ENCODE measurements at places on chromosomes 13 and 19. TPM values are rescaled to one million over a fixed set of nuclear protein-coding genes. Genes with fewer than 3 reads are reported as not detected.

CPB2 gene
- total RNA-seq: not detected

DPF1 gene
- total RNA-seq: 1.1 TPM

DNA sequence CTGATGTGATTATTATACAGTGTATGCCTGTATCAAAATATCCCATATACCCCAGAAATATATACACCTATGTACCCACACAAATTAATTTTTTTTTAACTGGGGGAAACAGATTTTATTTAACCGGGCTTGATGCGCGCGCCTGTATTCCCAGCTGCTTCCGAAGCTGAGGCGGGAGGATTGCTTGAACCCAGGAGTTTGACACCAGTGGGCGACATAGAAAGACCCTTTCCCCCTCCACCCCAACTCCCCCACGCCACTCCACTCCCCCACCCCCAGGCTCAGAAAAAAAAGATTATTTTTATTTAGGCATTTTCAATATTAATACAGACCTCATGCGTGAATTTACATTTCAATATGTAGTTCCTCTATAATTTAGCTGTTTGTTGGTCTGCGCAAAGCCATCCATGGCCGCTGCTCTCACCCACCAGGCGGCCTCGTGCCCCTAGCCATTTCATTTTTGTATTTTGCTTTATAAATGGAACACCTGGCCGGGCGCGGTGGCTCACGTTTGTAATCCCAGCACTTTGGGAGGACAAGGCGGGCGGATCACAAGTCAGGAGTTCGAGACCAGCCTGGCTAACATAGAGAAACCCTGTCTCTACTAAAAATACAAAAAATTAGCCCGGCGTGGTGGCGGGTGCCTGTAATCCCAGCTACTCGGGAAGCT, 836 bp upstream of the VPS36 start:
- ATAC-seq: no peak

DNA sequence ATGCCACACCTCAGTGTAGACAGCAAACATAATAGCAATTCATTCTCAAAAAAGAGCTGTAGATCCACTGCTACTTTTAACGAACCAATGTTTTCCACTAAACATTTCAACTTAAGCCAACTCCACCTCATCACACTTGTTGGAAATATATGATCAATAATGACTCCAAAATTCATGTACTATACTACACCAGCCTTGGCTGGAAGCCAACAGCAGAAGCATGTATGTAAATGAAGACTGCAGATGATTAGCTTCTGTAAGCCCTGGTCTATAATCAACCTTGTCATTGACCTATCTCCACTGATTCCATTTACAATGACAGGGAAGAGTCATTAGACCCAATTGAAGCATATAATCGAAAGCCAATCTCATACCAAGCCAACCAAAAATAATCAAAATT, 71.7 kb downstream of the STK24 start:
- no peak for ATAC-seq

GRCh38 chr19:6101991-6102390, 8.3 kb downstream of the RFX2 start:
- ATAC-seq: no peak

FCAR gene
- total RNA-seq: not detected
